ENCODE measurements at places on chromosomes 5 and 9. TPM values are rescaled to one million over a fixed set of nuclear protein-coding genes. Genes with fewer than 3 reads are reported as not detected.

BASP1 gene
- 99.5 TPM for total RNA-seq

- peaks cover 2% of the 10 kb centered on the region for H3K36me3 ChIP-seq
- H3K27me3 ChIP-seq, result peaks cover 2% of the 10 kb centered on the region
- H3K27ac ChIP-seq, result peak overlapping the region; percentile 67
- DNase-seq, result no peak
- no peak overlapping the region for H3K4me3 ChIP-seq
- H3K4me1 ChIP-seq, result no peaks in the 10 kb centered on the region
Measured at GRCh38 chr9:99019510-99020331, 76.0 kb downstream of the COL15A1 start.

- DNase-seq, result no peak
- H3K36me3 ChIP-seq, result peaks cover 18% of the 10 kb centered on the region
- no peaks in the 10 kb centered on the region for H3K27me3 ChIP-seq
- no peak overlapping the region for H3K27ac ChIP-seq
- peaks cover 47% of the 10 kb centered on the region for H3K4me1 ChIP-seq
Measured at GRCh38 chr5:74519161-74519571, 121.4 kb downstream of the ENC1 start.

TMEFF1 gene
- 43.1 TPM for total RNA-seq

GRCh38 chr9:71911908-71912335, 483 bp downstream of the C9orf85 start:
- DNase-seq, result no peak
- peak overlapping the region; percentile 100 for H3K4me3 ChIP-seq
- H3K27ac ChIP-seq, result peak overlapping the region; percentile 96
- no peaks in the 10 kb centered on the region for H3K36me3 ChIP-seq

GPX8 gene
- total RNA-seq, result 49.0 TPM

SLC34A3 gene
- total RNA-seq, result not detected

DNA sequence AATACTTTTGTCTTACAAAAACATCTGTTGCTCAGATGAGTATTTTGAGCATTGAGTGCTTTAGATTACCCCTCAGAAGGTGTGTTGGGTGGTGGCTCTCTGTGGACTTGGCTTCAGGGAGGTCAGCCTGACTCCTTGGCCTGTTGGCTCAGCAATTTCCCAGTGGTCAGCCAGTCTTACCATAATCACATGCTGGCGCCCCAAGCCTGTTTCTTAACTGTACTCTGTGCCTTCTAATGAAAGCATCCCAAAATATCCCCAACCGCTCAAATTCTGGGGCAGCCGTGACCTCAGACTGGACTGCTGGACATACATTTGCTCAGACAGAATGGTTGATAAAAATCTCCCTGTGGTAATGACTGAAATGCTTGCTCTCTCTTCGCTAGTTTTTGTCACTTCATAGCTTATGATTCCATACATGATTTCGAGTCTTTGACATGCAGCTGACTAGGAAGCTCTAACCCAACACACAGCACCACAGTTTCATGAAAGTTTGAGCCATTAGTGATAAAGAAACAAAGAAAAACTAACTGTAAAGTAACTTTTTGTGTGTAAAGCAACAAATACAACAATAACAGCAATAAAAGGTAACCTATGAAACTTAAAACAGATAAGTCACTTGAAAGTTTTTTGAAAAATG, 562.2 kb upstream of the MEF2C start:
- H3K36me3 ChIP-seq, result no peaks in the 10 kb centered on the region
- H3K4me1 ChIP-seq, result peaks cover 17% of the 10 kb centered on the region
- H3K27ac ChIP-seq, result no peak overlapping the region
- no peaks in the 10 kb centered on the region for H3K27me3 ChIP-seq
- no peak overlapping the region for H3K4me3 ChIP-seq

DNA sequence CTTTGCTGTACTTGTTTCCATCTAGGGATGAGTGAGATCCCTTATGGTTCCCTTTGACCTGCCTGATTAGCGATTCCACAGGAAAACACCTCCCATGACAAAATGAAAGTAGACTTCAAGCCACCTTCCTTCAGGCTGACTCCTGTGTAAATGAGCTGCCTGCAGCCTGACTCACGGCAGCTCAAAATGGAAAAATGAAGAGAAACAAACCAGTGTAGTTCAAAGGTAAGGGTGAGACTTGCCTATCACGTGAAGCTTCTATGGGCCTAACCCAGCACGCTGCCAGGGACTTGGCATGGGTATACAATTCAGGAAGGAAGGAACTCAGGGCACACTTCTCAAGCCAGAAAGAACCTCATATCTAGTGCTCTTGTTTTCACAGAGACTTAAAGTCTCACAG, 110.1 kb upstream of the LRRTM2 start:
- H3K4me1 ChIP-seq, result no peaks in the 10 kb centered on the region
- H3K27ac ChIP-seq, result no peak overlapping the region
- no peak for DNase-seq
- H3K36me3 ChIP-seq, result no peaks in the 10 kb centered on the region

GRCh38 chr9:126626127-126626925, 12.6 kb downstream of the LMX1B start:
- H3K27ac ChIP-seq, result peak overlapping the region; percentile 87
- no peaks in the 10 kb centered on the region for H3K36me3 ChIP-seq
- peaks cover 98% of the 10 kb centered on the region for H3K27me3 ChIP-seq
- H3K4me1 ChIP-seq, result peaks cover 24% of the 10 kb centered on the region
- H3K4me3 ChIP-seq, result peak overlapping the region; percentile 84
- no peak for DNase-seq

OR1J2 gene
- total RNA-seq, result not detected

- no peak overlapping the region for H3K4me3 ChIP-seq
- no peaks in the 10 kb centered on the region for H3K4me1 ChIP-seq
Measured at GRCh38 chr9:117444501-117444900, 29.6 kb upstream of the ASTN2 start.

DNA sequence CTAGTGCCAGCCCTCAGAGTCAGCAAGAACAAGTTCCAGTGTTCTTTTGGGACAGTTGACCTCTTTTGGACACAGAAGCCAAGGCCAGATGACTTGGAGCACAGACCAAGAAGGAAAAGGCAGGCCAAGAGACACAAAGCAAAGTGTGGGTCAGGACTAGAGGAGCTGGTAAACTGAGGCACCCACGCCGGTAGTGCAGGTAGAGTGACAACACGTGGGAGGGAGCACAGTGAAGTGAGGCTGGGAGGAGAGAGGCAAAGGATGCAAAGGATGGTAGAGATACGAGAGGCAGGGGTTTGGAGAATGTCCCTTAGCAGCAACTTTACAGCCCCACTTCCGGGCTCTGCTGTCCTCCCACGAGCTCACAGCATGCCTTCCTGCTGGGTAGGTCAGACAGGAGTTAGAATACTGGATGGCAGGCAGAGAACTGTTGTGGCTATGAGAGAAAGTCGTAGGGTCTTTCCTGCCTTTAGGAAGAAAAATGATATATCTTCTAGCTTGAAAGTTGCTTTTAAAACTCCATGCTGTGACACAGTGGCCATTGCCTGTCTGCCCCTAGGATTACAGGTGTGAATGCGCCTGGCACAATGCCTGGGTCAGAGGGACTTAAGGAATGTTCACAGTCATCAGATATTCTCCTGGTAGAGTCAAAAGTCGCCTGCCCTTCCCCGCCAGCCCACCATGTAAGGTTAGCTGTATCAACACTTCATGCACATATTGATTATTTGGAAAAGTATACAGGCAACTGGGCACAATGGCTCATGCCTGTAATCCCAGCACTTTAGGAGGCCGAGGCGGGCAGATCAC, 97.9 kb downstream of the PDE8B start:
- H3K36me3 ChIP-seq, result no peaks in the 10 kb centered on the region
- no peaks in the 10 kb centered on the region for H3K27me3 ChIP-seq
- peaks cover 4% of the 10 kb centered on the region for H3K4me1 ChIP-seq
- H3K4me3 ChIP-seq, result no peak overlapping the region

GRCh38 chr5:99973779-99974178, 561.4 kb upstream of the FAM174A start:
- no peaks in the 10 kb centered on the region for H3K36me3 ChIP-seq
- no peak overlapping the region for H3K27ac ChIP-seq
- H3K4me3 ChIP-seq, result no peak overlapping the region
- H3K27me3 ChIP-seq, result no peaks in the 10 kb centered on the region
- no peaks in the 10 kb centered on the region for H3K4me1 ChIP-seq

C7 gene
- not detected for total RNA-seq

ZNF782 gene
- total RNA-seq, result 7.9 TPM

MXD3 gene
- 36.9 TPM for total RNA-seq

PRDM9 gene
- total RNA-seq, result not detected

SPAAR gene
- total RNA-seq, result not detected

PCDHGA9 gene
- total RNA-seq, result 0.86 TPM

PTPRD gene
- 139 TPM for total RNA-seq

DNA sequence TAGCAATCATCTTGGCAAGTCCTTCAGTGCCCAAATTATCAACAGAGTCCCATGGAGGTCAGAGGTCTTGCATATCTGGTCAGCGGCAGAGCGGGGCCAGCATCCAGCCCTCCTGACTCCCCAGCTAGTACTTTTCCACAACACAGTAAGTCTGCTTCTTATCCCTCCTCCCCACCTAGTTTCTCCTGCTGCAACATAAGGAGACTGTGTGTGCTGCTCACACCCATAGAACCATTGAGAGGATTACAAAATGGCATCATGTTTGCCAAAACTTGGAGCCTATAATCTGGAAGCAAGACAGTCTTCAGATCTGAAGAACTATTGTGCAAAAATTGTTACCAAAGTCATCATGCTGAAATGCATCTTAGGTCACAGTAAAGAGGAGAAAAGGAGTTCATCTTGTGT, 125.8 kb upstream of the ZNF366 start:
- H3K4me1 ChIP-seq, result peaks cover 11% of the 10 kb centered on the region
- no peak overlapping the region for H3K4me3 ChIP-seq
- H3K36me3 ChIP-seq, result no peaks in the 10 kb centered on the region
- H3K27ac ChIP-seq, result no peak overlapping the region
- H3K27me3 ChIP-seq, result no peaks in the 10 kb centered on the region

- H3K36me3 ChIP-seq, result no peaks in the 10 kb centered on the region
- DNase-seq, result no peak
- peaks cover 14% of the 10 kb centered on the region for H3K4me1 ChIP-seq
- H3K27me3 ChIP-seq, result peaks cover 50% of the 10 kb centered on the region
Measured at GRCh38 chr5:79023348-79023747, 38.2 kb upstream of the ARSB start.

ABO gene
- total RNA-seq, result 0.11 TPM

NOL6 gene
- 42.9 TPM for total RNA-seq

- DNase-seq, result no peak
- H3K27ac ChIP-seq, result no peak overlapping the region
- H3K36me3 ChIP-seq, result no peaks in the 10 kb centered on the region
- no peak overlapping the region for H3K4me3 ChIP-seq
Measured at GRCh38 chr5:39578887-39579497, 154.2 kb upstream of the DAB2 start.

Measured in neural crest cell (in vitro differentiated cells).